ENCODE measurements at places on chromosomes 5 and 9.

GRCh38 chr5:127834554-127834953 lies 131.4 kb downstream of the CCDC192 start:
- no peak for DNase-seq

- no peak for DNase-seq
These were observed 35.4 kb upstream of the IL17B start for GRCh38 chr5:149414405-149415065.

DNA sequence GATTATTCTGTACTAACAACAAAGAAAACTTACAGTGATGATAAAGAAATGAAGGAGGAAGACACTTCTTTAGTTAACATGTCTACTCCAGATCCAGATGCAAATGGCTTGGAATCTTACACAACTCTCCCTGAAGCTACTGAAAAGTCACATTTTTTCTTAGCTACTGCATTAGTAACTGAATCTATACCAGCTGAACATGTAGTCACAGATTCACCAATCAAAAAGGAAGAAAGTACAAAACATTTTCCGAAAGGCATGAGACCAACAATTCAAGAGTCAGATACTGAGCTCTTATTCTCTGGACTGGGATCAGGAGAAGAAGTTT lies 67.9 kb downstream of the VCAN start:
- DNase-seq: no peak

DNA sequence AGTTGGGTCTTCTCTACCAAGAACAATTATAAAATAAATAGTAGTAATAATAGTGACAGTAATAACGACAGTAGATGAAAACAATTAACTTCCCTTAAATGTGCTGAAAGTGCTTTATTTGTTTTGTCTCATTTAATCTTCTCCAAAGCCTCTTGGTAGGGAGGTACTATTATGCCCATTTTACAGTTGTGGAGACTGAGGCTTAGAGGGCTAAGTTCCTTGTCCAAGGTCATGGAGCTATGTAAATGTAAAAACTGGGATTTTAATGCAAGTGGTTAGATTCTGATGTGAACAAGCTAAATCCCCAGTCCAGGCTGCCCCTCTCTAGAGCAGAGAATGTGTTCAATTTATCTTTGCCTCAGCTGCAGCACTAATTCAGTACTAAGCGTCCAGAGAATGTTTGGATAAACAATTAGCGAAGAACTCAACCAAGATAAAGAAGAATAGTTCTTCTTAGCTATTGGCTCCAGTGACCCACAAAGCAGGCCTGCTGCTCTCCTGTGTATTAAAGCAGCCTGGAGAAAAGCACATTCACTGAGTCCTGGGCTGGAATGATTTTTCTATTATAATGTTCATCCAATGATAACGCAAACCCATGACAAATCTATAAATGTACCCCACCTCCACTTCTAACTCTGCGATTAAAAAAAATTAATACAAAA lies 68.8 kb downstream of the NPR3 start:
- DNase-seq: no peak

GRCh38 chr9:6415266-6415665 lies 2.3 kb downstream of the UHRF2 start:
- DNase-seq: no peak

DNA sequence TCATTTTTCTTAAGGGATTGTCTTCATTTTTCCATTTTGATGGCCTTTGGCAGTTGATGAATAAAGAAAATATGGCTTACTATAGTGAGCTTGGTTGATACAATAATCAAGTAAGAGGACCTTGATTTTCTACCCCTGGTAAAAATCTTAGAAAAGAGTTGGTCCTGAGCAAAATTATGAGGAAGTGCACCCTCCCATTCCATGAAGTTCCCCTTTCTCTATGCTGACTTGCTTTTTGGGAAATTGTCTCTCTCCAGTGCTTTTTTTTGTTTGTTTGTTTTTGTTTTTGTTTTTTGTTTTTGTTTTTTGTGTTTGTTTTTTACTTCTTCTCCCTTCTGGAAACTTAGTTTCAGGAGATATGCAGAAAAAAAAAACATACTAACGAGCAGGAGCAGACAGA lies 449.2 kb upstream of the ACTBL2 start:
- no peak for DNase-seq

DNA sequence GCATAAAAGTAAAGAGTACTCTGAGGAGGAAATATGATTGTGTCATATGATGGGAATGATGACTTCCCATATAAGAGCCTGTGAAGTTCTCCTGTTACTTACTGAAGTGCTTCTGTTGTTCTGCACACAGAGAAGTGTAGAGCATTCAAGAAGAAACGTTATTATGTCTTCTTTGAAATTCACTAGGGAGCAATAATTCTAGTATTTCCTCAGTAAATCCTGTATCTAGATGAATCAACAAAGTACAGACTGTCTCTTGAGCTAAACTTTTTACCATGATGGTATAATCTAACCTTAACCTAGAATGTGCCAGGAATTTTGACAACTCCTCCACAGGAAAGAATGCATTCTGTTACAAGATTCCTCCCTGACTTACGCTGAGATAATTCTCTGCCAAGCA lies 18.9 kb upstream of the GHR start:
- DNase-seq: no peak

GRCh38 chr9:104568868-104569267 lies at the start of gene OR13C8:
OR13C8 (plus strand) TSS chr9:104569168; CDS start chr9:104569168, 0 bp downstream.
- DNase-seq: no peak
